ENCODE measurements at places on chromosomes 6 and 20.

GRCh38 chr6:160348223-160349019 lies at the start of gene SLC22A3:
TSS of gene SLC22A3 (plus strand) at chr6:160348378. CDS start at chr6:160348420, 42 bp downstream.
- no peak for DNase-seq

DNA sequence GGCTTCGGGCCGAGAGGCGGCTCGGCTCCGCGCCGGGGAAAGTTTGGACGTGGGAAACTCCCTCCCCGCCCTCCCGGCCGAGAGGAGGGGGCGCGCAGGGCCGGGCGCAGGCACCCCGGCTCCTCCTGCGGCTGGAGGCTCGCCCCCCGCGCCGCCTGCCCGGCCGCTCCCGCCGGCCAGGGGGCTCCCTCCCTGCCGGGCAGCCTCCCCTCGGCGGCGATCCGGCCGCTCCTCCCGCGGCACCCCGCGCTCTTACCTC lies 370 bp downstream of the CDH22 start:
- DNase-seq: no peak

- no peak for DNase-seq
Observed at GRCh38 chr6:36735110-36736071, 37.8 kb downstream of the RAB44 start.

DNA sequence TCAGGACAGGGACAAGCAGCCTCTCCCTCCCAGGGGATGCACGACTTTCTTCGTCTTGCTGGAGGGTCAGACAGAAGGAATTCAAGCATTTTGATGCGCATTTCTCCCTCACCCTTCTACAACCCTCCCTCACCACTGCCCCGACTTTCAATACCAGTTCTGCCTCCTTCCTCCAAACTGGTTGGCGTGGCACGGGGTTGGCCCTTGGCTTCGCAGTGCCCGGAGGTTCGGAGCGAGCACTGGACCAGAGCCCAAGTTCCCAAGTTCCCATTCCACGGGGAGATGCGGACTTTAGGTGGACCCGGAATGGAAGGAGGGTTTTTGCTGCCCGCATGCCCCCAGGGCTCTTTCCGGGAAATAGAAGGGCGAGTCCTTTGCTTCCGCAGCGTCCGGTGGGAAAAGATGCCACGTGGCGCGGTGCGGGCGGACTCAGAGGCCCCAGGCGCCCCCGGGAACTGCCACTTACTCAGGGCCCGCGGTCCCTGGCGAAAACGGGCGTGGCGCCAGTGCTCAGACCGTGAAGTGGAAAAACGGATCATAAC lies 8.0 kb upstream of the LAMP5 start:
- DNase-seq: no peak

GRCh38 chr20:47252879-47253307 lies 103.6 kb downstream of the ZMYND8 start:
- no peak for DNase-seq

- no peak for DNase-seq
Observed at GRCh38 chr20:34538671-34539123, 19.8 kb upstream of the MAP1LC3A start.

- no peak for DNase-seq
Observed at GRCh38 chr6:3610921-3611320, 140.6 kb downstream of the PXDC1 start.

GRCh38 chr20:53894707-53895384 lies 175.5 kb downstream of the BCAS1 start:
- no peak for DNase-seq

GRCh38 chr6:158911746-158912480 lies 88.1 kb downstream of the RSPH3 start:
- no peak for DNase-seq

GRCh38 chr6:155030148-155030720 lies 35.1 kb downstream of the TIAM2 start:
- no peak for DNase-seq

DNA sequence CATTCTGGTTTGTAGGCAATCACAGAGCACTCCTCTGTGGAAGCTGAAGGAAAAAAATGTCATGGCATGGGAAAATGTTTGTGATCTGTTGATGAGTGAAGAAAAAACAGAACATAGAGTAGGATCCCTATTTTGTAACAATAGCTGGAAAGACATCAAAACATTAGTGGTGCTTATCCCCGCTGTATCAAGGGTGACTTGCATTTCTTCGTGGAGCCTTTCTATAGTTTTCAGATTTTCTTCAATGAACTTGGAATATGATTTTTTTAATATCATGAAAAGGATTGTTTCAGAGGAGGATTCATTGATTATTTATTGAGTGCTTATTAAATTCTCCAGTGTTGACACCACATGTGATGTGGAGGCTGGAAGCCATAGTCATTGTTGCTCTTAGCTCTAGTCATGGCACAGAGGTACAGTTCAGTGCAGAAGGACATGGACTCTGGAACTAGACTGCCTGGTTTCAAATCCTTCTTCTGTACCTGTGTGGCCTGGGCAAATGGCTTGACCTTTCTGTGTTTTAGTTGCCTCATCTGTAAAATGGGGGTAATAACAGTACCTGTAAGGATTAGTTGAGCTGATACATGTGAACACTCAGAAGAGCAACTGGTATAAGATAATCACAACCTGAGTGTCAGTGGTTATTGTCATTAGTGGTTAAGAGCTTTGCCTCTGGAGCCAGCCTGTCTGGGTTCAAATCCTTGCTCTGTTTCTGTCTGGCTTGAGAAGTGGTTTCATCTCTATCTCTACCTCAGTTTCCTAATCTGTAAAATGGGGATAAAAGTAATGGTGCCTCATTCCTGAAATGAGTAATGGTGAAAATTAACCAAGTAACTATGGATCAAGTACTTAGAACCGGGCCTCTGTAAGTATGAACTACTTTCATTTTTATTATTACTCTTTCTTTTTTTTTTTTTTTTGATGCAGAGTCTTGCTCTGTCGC lies 14.7 kb upstream of the CDKN1A start:
- no peak for DNase-seq

GRCh38 chr6:137867685-137868509 lies 838 bp downstream of the TNFAIP3 start:
- no peak for DNase-seq

GRCh38 chr6:25682324-25682723 lies 30.3 kb downstream of the SCGN start:
- no peak for DNase-seq

DNA sequence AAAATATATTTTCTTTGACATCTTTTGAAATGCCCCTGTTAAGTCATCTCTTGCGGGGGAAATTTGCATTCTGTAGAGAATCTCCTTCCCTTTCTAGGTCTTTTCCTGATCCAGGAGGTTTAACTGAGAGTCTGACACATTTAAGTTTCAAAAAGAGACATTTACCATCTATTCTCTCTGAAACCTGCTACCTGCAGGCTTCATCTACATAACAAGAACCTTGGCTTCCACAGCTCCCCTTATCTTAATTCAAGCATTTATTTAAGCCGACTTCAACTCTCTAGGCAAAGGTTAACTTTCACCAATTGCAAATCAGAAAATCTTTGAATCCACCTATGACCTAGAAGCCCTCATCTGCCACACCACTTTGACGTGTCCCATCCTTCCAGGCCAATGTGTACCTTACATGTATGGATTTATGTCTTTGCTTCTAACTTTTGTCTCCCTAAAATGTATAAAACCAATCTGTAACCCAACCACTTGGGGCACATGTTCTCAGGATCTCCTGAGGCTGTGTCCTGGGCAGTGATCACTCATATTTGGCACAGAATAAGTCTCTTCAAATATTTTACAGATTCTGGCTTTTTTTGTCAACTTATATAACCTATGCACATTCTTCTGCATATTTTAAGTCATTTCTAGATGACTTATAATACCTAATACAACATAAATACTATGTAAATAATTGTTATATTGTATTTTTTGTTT lies 666.7 kb downstream of the UTRN start:
- no peak for DNase-seq

GRCh38 chr6:104653781-104654180 lies 205.9 kb downstream of the HACE1 start:
- DNase-seq: no peak

DNA sequence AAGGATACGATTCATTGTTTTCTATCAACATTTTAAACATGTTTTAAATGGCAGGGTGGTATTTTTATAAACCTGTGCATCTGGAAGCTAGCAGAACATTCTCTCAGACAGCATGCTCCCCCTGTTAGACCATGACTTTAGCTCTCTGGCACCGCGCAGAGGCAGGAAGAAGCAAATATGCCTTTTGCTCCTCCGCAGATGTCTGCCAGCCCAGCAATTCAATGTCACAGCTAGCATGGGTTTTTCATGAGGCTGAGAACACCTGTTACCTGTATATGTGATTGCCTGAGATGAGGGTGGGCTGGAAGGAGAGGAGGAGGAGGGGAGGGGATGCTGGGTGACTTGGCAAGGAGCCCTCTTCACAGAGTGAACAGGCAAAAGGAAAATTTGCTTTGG lies 6.7 kb downstream of the MTCH1 start:
- no peak for DNase-seq

DNA sequence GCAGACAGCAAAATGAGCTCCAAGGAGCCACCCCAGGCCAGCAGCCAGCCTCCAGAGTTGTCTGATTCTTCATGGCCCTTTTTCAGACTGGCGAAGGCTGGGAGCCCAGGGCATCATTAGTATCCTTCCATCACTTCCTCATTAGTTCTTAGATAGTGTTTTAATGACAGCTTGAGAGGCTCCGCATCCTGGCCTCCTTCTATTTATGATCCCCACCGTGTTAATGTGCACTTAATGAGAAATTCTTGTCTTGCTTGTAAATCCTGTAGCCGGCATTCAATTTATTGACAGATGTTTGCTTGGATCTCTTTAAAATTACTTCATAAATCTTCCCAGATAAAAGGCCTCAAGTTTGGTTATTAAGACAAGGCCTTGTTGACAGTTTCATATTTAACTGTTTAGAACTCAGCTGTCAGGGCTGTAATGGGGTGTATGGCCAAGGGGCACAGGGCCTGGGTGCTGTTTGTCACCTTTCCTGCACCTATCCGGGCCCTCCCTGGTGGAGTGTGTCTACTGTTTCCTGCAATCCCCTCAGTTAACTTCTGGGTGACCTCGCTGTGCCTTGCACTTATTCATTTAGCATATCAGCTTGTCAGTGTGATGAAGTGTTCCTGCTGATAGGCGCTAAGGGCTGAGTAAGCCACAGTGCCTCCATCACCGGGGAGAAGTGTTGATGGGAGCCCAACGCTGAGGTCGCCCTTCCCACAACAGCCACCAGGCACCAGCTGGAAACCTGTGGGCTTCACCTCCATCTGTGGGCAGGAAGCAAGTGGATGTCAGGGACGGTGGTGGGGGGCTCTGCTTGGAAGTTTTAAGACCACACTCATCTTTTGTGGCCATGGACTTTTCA lies 169.3 kb downstream of the TSHZ2 start:
- no peak for DNase-seq

DNA sequence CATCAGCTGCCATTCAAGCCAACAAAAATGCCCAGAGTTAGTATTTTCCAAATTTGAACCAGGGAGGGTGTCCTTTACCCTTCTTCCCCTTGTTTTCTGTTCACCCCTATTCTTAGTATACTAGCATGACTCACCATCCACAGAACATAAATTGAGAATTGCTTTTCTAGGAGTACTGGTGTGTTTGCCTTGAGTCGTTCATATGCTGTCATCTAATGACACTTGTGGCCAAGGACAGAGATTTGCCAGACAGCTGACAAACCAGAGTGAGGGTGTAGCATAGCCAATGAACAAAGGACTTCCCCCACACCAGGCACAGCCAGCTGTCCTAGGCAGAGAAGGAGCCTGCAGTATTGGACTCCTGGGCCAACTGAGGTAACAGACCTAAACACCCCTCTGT lies 62.2 kb downstream of the FILIP1 start:
- DNase-seq: no peak

DNA sequence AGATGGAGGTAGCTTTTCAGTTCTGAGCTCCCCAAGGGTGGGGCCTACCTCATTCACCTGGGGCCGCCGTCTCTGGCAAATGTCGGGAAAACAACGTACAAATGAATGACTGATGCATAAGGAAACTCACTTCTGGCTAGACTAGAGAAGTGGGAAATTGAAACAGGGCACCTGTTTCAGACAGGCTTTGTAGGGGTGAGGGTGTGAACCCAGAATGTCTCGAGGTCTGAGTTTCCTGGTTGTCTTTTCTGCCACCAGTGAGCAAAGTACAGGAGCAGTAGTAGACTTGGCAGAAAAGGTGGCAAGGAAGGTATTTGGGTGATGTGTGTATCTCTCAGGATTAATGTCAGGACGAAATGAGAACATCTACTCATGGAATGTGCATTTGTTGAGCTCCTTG lies 308.5 kb downstream of the CLIC5 start:
- no peak for DNase-seq

GRCh38 chr6:109183109-109183650 lies 87.9 kb downstream of the CEP57L1 start:
- DNase-seq: no peak

- no peak for DNase-seq
Observed at GRCh38 chr20:11041396-11041795, 367.6 kb upstream of the JAG1 start.

DNA sequence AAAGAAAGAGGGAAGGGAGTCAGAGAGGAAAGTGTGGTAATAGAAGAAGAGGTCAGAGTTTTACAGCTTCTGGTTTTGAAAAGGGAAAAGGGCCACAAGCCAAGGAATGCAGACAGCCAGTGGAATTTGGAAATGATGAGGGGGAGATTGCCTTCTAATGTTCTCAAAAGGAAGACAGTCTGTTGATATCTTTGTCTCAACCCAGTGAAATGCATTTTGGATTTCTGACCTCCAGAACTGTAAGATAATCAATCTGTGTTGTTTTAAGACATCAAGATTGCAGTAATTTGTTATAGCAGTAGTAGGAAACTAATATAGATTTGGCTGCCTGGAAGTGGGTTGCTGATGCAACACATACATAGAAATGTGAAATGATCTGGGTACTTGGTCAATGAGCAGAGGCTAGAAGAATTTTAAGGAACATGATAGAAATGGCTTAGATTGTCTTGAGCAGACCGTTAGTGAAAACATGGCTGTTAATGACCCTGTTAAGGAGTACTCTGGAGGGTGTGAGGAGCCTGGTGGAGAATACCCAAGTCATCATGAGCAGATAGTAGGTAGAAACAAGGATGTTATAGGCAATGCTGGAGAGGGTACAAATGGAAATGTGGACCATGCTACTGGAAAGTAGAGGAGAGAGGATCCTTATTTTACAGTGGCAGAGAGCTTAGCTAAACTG lies 255.8 kb upstream of the RAB32 start:
- no peak for DNase-seq

All from KG1 (cell line).